ENCODE measurements at places on chromosomes 3 and 15. TPM values are rescaled to one million over a fixed set of nuclear protein-coding genes. Genes with fewer than 3 reads are reported as not detected.

SLC22A13 gene
- 0.61 TPM for total RNA-seq

CNTN3 gene
- not detected for total RNA-seq

LRRIQ4 gene
- total RNA-seq = 0.22 TPM

MUC13 gene
- total RNA-seq = not detected

FOXB1 gene
- total RNA-seq = 0.78 TPM

DAPK2 gene
- total RNA-seq = 13.4 TPM

LSMEM2 gene
- total RNA-seq = not detected

CKMT1B gene
- not detected for total RNA-seq

CILP gene
- 0.17 TPM for total RNA-seq

DNA sequence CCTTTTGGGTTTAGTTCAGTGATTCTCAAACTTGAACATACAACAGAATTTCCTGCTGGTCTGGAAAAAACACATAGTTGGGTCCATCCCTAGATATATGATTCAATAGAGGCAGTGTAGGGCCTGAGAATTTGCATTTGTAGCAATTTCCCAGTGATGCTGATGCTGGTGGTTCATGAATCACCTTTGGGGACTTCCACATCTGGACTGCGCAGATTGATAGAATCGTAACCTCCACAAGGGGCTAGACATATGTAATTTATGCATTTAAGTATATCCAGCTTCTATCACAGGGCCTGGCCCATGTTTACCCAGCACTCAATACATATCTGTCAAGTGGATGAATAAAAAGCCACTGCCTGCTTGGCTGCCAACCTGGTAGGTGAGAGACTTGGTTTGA is 33.8 kb upstream of the SUCLG2 start:
- H3K4me3 ChIP-seq = no peak overlapping the region
- H3K27me3 ChIP-seq = no peaks in the 10 kb centered on the region
- H3K36me3 ChIP-seq = peaks cover 27% of the 10 kb centered on the region
- H3K4me1 ChIP-seq = peaks cover 26% of the 10 kb centered on the region

GRCh38 chr3:13892304-13892703 is 12.4 kb upstream of the WNT7A start:
- peaks cover 4% of the 10 kb centered on the region for H3K27me3 ChIP-seq
- no peak for DNase-seq
- no peak overlapping the region for H3K4me3 ChIP-seq
- no peak overlapping the region for H3K27ac ChIP-seq

DNA sequence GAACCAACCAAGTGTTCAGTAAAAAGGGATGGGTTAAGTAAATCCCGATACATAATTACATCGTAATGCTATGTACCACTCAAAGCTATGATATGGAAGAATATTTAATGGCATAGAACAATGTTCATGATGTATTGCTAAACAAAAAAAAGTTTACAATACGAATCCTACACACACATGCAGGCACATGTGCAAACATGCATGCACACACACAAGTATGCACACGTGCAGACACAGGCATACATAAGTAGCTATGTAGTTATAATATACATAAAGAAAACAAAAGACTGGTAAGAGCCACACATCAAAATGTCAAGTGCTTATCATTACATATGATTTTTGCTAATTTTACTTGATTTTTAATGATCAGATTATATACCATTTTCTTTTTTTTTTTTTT is 74.2 kb downstream of the ARRDC4 start:
- DNase-seq = no peak
- no peaks in the 10 kb centered on the region for H3K36me3 ChIP-seq
- peaks cover 4% of the 10 kb centered on the region for H3K27me3 ChIP-seq
- H3K4me3 ChIP-seq = no peak overlapping the region

- no peak overlapping the region for H3K27ac ChIP-seq
- H3K4me3 ChIP-seq = no peak overlapping the region
- H3K27me3 ChIP-seq = no peaks in the 10 kb centered on the region
Measured at GRCh38 chr15:81612631-81613030, 238.6 kb upstream of the TMC3 start.

DNA sequence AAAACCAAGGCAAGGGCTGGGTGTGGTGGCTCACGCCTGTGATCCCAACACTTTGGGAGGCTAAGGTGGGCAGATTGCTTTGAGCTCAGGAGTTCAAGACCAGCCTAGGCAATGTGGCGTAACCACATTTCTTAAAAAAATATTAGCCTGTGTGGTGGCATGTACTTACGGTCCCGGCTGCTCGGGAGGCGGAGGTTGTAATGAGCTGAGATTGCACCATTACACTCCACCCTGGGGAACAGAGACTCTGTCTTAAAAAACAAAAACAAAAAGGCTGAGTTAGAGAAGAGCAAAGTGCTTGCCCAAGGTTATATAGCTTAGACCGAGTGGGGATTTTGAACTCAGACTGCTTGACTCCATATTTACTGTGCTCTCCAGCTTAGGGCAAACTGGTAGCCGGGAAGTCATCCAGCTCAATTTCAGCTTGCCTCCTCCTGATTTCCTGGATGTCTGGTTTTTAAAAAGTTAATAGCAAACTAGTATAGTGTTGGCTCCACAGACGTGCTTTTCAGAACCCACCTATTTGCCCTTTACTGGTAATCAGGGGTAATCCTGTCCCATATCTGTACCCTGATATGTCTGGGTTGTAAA is 138.9 kb downstream of the CACNA1D start:
- no peaks in the 10 kb centered on the region for H3K36me3 ChIP-seq
- no peak overlapping the region for H3K27ac ChIP-seq
- DNase-seq = no peak
- H3K27me3 ChIP-seq = peaks cover 11% of the 10 kb centered on the region

- peaks cover 29% of the 10 kb centered on the region for H3K4me1 ChIP-seq
- H3K36me3 ChIP-seq = peaks cover 9% of the 10 kb centered on the region
- peak within 1 kb of the TSS; percentile 88 for H3K27ac ChIP-seq
- DNase-seq = peak; percentile 97
- peaks cover 7% of the 10 kb centered on the region for H3K27me3 ChIP-seq
- H3K4me3 ChIP-seq = peak within 1 kb of the TSS; percentile 92
Measured at GRCh38 chr15:42575188-42576039, at the start of gene STARD9. Gene STARD9, plus strand, starts transcription at chr15:42575606. Its CDS starts 110 bp downstream, at chr15:42575716.

DNA sequence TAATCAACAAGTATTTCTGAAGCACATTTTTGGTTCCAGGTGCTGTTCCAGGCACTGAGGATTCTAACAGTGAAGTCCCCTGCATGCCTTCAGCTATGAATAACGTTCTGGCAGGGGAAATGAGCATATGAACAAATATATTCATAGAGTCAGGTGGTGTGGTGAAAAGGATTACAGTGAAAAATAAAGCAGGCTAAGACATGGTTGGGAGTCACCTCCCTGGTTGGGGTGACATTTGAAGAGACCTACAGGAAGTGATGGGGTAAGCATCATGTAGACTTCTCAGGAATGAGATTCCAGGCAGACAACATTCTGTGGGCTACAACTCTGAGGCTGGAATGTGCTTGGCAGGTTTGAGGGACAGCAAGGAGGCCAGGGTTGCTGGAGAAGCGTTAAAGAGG is 15.0 kb downstream of the FRMD4B start:
- DNase-seq = no peak
- H3K36me3 ChIP-seq = no peaks in the 10 kb centered on the region
- no peak overlapping the region for H3K27ac ChIP-seq
- H3K4me1 ChIP-seq = peaks cover 24% of the 10 kb centered on the region

GRCh38 chr3:15768421-15769255 is 29.1 kb downstream of the ANKRD28 start:
- DNase-seq = no peak
- peaks cover 6% of the 10 kb centered on the region for H3K4me1 ChIP-seq
- H3K4me3 ChIP-seq = no peak overlapping the region
- no peaks in the 10 kb centered on the region for H3K27me3 ChIP-seq

DNA sequence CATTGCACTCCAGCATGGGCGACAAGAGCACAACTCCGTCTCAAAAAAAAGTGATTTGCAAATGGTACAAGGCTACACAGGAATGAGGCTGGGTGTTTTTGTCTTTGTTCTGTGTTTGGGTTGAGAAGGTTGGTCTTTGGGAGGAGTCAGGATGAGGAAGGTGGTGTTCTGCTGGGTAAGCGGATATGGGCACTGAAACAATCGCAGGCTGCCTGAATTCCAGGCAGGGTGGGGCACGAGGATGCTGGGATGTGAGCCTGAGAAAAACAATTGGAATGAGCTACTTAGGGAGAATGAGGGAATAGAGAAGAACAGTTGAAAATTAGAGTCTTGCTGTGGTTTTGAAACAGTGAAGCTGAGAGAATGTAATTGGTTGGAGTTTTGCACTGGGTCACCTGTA is 51.6 kb downstream of the ZBTB38 start:
- H3K4me3 ChIP-seq = no peak overlapping the region
- H3K27me3 ChIP-seq = no peaks in the 10 kb centered on the region
- no peak for DNase-seq
- peaks cover 37% of the 10 kb centered on the region for H3K36me3 ChIP-seq
- H3K27ac ChIP-seq = no peak overlapping the region

DNA sequence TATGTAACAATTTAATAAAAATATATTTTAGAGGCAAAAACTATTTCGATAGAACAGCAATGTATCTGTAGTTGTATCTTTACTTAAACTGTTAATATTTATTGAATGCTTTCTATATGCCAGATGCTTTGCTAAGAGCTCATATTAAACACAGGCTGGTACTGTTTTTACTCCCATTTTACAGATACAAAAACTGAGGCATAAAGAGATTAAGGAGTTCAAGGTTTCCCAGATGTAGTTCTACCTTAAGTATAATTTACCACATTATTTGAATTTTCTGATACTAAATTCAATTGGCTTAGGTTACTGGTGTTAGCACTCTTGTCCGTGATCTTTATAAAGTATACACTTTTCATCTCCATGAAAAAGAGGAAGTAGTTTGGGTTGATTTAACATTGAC is 149.8 kb downstream of the ROBO2 start:
- no peak overlapping the region for H3K27ac ChIP-seq
- no peak for DNase-seq
- no peaks in the 10 kb centered on the region for H3K27me3 ChIP-seq
- no peaks in the 10 kb centered on the region for H3K4me1 ChIP-seq
- H3K4me3 ChIP-seq = no peak overlapping the region

DNA sequence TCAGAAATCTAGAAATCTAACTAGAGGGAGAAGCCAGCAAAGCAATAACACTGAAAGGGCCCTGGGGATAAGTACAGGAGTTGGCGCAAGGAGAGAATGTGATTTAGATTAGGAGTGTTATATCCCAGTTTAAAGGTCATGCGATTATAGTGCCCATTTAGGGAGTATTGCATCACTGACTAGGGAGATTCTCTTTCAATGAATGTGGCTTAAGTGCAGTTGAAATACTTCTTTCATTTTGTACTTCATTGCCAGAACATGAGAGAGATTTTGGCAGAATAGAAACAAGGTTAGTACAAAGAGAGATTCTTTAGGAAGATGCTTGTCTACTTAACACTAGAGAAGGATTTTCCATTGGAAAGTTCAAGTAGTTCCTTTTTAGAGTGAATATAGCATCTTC is 13.9 kb downstream of the ROBO2 start:
- no peaks in the 10 kb centered on the region for H3K36me3 ChIP-seq
- no peaks in the 10 kb centered on the region for H3K4me1 ChIP-seq
- DNase-seq = no peak

DNA sequence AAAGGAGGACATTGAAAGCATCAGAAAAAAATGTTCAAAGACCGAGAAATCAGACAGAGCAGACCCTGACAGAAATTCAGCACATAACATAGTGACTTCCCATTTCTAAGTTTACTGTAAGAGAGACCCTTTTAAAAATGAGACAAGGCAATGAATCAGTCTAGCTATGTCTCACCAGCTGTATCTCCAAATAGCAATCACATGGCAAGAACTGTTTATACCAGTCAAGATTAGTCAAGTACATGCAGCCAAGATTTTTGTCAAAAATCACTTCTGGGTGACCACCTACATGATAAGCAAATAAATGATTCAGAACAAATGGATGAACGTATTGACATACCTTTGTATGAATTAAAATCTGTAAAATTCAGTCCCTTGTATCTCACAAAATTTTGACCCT is 138.0 kb downstream of the DTWD1 start:
- H3K4me3 ChIP-seq = no peak overlapping the region
- no peaks in the 10 kb centered on the region for H3K4me1 ChIP-seq
- no peak overlapping the region for H3K27ac ChIP-seq
- no peak for DNase-seq
- peaks cover 2% of the 10 kb centered on the region for H3K27me3 ChIP-seq

GRCh38 chr3:57637391-57637790 is 40.2 kb upstream of the ARF4 start:
- no peak overlapping the region for H3K27ac ChIP-seq

DNA sequence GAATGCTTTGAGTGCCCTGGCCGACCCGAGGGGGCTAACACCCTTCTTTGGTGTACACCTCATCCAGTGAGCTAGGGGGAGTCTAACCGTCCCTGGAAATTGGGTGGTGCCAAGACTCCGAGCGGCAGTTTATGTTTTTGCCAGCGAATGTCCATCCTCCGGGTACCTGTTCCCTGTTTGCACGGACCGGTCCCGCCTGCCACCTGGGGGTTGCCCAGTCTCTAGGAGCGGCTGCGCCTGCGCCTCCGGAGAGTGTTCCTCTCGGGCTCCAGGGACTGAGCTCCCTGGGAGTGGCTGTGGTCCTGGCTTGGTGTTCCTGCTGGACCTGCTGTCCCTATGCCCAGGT is 913 bp upstream of the WNT7A start:
- H3K36me3 ChIP-seq = no peaks in the 10 kb centered on the region
- H3K27ac ChIP-seq = no peak overlapping the region
- peaks cover 61% of the 10 kb centered on the region for H3K27me3 ChIP-seq
- no peaks in the 10 kb centered on the region for H3K4me1 ChIP-seq

DNA sequence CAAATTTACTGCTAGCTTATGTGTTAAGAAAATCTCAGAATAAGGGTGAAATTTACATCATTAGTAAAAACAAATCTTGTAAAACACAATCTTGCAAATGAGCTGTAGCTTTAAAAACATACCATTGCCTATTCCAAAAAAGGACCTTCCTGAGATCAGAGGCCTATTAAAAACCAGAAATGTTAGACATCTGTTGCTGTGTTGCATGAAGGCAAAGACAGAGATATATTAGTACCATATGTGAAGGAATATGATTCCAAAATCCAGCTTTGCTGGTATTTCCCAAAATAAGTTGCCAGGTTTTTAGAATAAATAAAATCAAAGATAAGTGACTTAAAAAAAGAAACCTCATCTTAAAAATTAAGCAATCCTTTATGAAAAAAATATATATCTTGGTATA is 504.1 kb upstream of the CDIN1 start:
- no peaks in the 10 kb centered on the region for H3K4me1 ChIP-seq
- no peaks in the 10 kb centered on the region for H3K36me3 ChIP-seq
- no peak overlapping the region for H3K27ac ChIP-seq
- no peaks in the 10 kb centered on the region for H3K27me3 ChIP-seq

DNA sequence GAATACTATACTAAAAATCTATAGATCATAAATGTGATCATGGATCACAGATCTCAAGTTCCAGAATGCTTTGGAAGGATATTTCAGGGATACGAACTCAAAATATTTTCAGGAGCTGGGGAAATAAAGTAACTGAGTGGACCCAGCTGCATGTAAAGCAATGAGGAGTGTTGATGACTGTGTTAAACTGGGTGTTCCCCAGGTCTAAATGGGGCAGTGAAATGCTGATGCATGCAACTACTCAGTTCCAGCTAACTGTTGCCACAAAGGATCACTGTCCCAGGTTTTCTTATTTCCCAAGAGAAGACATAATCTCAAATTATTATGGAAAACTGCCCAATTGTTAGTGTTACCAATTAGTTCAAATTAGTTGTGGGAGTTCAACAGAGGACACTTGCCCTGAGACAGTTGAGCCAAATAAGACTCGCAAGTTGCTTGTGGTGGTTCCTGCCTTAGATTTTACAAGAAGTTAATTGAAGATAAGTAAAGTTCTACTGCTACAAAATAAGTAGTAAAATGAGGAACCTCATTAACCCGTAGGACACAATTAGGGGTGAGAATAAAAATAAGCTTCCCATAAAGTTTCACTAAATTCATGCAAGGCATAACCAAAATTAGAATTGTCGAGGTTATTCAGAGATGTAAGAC is 66.3 kb upstream of the IL12A start:
- H3K36me3 ChIP-seq = no peaks in the 10 kb centered on the region
- no peak overlapping the region for H3K4me3 ChIP-seq
- no peaks in the 10 kb centered on the region for H3K4me1 ChIP-seq
- no peak overlapping the region for H3K27ac ChIP-seq
- peaks cover 3% of the 10 kb centered on the region for H3K27me3 ChIP-seq
- DNase-seq = no peak

Data from activated naive CD8-positive, alpha-beta T cell treated with anti-CD3 and anti-CD28 coated beads, Interleukin-2, amount 10 ng/mL, durations not matched to agents 7 days and 5 days (primary cell).